ENCODE measurements at places on chromosomes 4 and X. TPM values are rescaled to one million over a fixed set of nuclear protein-coding genes. Genes with fewer than 3 reads are reported as not detected.

Gene XAGE5
- not detected for total RNA-seq

Gene BRS3
- not detected for total RNA-seq

GRCh38 chr4:87005690-87006425, 71.0 kb downstream of the AFF1 start:
- no peak for DNase-seq

DNA sequence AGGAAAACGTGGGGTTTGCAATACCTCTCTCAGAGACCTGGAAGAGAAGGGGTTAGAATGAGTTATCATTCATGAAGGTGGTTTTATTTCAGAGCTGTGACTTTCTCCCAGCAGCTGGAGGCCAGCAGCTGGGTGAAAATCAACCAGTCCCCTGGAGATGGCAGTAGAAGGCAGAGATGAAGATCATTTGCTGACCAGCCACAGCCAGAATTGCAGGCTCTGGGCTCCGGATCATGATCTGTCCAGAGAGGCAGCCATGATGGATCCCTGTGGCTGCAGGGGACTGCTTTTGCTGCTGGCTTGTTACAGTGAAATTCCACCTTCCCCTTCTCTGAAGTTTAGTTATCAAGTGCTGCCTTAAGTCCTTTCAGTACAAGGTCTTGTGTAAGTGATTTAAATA, 46.9 kb upstream of the TAB3 start:
- DNase-seq, result peak; percentile 55

DNA sequence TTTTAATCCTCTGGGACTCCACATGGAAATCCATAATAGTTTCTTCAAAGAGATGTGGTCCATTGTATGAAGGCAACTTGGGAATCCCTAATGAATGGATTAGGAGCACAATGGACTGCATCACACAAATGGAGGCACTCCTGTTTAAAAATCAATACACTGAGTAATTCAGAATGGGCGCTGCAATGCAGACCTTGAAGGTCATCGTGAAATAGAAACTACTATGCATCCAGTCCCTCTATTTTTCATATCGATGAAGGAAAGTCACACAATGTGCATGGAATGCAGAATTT, 98.8 kb upstream of the EGFL6 start:
- no peak for DNase-seq

DNA sequence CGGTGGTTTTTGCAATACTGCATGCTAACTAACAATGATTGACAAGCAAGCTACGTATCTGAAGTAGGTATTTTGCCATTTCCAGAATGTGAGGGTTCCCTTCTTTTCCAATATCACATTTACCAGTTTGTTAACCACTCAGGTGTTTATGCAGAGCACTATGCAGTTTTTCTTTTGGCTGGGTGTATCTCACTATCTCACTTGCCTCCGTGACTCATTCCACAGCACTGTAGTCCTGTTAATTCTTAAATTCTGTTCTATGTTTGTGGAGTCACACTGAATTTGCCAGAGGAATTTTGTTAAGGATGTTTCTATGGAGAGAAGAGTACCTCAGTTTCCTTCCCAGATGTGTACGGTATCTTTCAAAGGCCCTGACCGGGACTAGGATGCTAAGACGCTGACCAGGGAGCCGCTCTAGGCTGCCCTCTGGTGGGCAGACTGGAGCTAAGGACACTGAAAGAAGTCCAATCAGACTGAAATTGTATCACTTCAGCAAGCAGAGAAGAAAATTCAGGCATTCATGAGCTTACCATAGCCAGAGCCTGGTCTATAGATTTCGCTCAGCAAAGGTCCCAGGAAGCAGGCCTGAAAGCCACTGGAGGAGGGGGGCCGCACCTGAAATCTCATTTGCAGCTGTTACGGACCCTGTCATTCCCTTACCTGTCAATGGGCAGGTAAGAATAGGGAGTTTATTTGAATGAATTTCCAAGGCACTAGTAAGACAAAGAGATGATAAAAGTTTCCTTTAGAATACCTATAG, 388.4 kb upstream of the SPOCK3 start:
- DNase-seq, result peak; percentile 66

- DNase-seq, result no peak
Observed at GRCh38 chrX:105738162-105738561, 84.2 kb upstream of the NRK start.

DNA sequence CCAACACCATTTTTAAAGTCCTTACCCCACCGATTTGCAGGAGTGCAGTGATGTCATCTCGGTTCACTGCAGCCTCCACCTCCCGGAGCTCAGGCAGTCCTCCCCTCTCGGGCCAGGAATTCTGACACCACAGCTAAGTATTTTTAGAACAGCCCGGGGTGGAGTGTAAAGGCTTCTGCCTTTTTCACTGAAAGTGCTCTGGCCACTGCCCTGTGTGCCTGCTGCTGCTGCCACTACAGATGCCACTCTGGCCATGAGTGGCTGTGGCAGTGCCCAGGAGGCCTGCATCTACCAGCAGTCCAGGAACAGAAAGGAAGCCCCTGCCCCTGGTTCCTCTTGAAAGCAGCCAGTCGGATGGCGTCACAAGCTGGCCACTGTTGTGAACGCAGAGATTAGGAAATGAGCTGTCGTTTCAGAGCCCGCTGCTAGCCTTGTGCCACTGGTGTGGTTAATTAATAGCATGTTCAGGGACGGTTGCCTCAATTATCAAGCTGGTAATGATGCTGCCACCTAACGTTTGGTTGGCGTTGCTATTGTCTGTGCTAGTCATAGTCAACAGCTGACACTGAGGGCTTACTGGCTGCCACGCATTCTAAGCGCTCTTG, 23.6 kb upstream of the TBC1D14 start:
- peak; percentile 71 for DNase-seq

Gene SERPINA7
- not detected for total RNA-seq

Gene EDNRA
- 24.6 TPM for total RNA-seq

Gene MAGEA8
- total RNA-seq, result not detected

DNA sequence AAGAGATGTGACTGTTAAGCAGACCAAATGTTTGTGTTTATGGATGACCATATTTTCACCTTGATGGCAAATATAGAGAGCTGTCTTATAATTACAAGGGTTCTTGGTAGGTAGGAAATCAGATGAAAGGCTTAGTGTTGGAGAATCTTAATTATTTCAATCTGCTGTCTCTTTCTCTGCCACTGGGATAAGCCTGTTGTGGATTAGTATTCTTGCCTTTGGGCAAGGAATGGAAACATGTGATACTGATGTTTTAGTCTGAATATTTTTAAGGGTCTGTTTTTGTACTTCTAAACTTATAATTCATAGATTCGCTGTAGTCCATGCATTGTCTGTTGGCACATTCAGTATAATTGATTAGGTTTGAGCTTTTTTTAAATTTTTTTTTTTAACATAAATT, 23.7 kb upstream of the NUDT6 start:
- DNase-seq, result no peak

Gene ZFYVE28
- 88.8 TPM for total RNA-seq

Gene SPOCK3
- 6.1 TPM for total RNA-seq

Gene ABRAXAS1
- total RNA-seq, result 8.2 TPM

DNA sequence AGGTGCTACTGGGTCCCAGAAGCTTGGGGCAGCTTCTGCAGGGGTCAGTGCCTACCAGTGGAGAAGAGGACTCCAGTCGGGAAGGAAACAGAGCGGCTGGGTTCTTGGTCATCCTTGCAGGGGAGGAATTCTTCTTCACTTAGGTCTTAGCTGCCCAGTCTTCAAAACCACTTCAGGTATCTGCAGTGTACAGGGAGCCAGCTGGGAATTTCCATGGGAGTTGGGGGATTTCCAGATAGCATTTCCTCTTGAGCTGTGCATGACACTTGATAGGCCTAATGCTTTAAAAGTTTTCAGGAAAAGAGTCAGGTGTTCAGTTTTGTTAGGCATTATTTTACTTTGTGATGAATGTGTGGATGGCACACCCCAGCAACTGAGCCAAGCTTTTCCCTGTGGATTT, 58.1 kb upstream of the ENPP6 start:
- DNase-seq, result no peak

DNA sequence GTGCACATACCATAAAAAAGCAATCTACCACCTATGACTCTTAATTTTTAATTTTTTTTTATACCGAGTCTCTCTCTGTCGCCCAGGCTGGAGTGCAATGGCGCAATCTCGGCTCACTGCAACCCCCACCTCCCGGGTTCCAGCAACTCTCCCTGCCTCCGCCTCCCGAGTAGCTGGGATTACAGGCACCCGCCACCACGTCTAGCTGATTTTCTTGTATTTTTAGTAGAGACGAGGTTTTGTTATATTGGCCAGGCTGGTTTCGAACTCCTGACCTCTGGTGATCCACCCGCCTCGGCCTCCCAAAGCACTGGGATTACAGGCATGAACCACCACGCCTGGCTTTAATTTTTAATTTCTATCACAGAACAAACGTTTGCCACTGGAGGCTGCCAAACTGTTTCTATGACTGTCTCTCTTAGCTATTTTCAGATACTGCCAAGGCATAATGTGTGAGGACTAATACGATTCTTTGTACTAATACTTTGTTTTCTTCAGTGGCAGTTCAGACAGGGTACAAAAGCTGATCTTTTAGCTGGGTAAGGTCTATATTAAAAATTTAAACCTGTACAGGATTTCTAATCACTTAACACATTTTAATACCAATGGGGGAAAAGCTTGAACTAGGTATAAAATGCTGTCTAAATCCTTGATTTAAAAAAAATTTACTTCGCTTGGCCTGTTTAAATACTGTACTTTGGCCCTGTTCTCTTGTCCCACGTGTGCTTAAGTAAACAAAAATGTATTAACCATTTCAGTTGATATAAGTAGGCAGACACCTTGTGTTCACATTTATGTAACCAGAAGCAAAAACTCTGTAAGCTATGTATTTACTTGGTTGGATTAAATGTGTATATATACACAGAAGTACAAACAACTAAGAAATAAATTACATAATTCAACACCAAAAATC, 2.3 kb downstream of the PGRMC2 start:
- no peak for DNase-seq

Gene KLB
- not detected for total RNA-seq

DNA sequence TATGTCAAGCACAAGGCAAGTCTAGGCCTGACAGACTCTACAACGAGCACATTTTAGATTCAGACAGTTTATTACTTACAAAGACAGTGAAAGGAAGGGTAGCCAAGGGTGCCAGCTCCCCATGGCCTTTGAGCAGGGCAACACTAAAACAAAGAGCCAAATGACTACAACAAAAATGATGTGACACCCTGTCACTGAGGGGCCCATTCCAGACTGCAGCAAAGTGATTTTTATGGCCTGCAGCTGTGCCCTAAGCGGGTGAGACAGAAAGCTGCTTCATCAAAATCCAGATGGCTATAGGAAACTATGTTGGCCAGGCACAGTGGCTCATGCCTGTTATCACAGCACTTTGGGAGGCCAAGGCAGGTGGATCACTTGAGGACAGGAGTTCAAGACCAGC, 13.4 kb upstream of the RP2 start:
- no peak for DNase-seq

DNA sequence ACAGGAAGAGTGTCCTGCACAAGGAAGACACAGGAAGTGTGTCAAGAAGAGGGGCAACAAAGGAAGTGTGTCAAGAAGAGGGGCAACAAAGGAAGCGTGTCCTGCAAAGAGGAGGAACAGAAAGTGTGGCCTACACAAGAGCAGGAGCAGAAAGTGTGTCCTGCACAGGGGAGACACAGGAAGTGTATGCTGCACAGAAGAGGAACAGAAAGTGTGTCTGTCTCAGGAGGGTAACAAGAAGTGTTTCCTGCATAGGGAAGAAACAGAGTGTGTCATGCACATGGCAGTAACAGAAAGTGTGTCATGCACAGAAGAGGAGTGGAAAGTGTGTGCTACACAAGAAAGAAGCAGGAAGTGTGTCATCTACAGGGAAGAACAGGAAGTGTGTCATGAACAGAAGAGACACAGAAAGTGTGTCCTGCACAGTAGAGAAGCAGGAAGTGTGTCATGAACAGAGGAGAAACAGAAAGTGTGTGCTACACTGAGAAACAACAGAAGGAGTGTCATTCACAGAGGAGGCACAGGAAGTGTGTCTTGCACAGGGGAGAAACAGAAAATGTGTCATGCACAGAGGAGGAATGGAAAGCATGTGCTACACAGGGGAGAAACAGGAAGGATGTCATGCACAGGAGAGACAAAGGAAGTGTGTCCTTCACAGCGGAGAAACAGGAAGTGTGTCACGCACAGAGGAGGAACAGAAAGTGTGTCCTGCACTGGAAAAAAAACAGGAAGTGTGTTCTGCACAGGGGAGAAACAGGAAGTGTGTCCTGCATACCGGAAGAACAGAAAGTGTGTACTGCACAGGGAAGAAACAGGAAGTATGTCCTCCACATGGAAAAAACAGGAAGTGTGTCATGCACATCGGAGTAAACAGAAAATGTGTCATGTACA, 526.4 kb upstream of the PRKX start:
- no peak for DNase-seq

GRCh38 chrX:23374291-23374690, 39.6 kb downstream of the PTCHD1 start:
- DNase-seq, result no peak

Data from stomach (tissue), 19 donors.